ENCODE measurements at places on chromosomes 11 and 22.

- DNase-seq, result no peak
Observed at GRCh38 chr11:130427581-130428315, 661 bp downstream of the ADAMTS8 start.

GRCh38 chr22:46244771-46245170, 5.3 kb downstream of the CDPF1 start:
- no peak for DNase-seq

GRCh38 chr11:43933608-43934551, 8.6 kb upstream of the C11orf96 start:
- DNase-seq, result no peak

GRCh38 chr11:31803813-31804311, 7.3 kb downstream of the PAX6 start:
- DNase-seq, result no peak

GRCh38 chr22:35761037-35761436, 43.4 kb downstream of the APOL5 start:
- DNase-seq, result no peak

DNA sequence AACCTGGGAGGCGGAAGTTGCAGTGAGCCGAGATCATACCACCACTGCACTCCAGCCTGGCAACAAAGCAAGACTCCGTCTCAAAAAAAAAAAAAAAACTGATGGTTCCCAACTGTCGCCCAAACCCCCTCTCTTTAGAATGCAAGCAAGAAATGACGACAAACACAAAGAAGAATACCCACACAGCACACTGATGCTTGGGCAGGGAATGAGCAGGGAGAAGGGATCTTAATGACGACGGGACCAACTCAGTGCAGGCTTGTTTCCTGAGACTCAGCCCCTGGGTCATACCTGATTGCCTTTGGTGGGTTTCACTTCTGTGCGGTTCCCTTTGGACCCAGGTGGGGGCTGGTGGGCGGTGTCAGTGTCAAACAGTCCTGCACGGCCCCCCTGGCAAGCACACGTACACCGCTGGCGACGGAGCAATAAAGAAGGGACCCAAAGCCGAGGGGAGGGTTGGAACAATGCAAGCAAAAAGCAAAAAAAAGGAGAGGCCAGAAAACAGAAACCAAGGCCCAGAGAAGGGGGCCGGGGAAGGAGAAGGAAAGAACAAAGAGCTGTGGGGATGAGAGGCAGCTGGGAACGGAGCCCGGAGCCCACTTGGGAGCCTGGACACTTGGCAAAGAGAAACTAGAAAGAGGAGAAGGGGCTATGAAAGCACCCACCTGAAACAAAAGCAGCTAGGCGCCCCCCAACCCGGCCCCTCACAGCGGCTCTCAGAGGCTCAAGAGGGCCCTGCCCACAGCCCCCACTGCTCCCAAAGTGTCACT, 99.6 kb downstream of the CELSR1 start:
- no peak for DNase-seq
